ENCODE measurements at places on chromosomes 7 and 10. TPM values are rescaled to one million over a fixed set of nuclear protein-coding genes. Genes with fewer than 3 reads are reported as not detected.
A peak's percentile ranks its signal among the peaks of the same experiment; 100 is the strongest.

INHBA gene
- 2.2 TPM for total RNA-seq

PRKG1 gene
- 17.9 TPM for total RNA-seq

CFAP58 gene
- 0.49 TPM for total RNA-seq

PNLIP gene
- total RNA-seq: not detected

ADARB2 gene
- total RNA-seq: 3.4 TPM

IGFBP3 gene
- total RNA-seq: 197 TPM

DNA sequence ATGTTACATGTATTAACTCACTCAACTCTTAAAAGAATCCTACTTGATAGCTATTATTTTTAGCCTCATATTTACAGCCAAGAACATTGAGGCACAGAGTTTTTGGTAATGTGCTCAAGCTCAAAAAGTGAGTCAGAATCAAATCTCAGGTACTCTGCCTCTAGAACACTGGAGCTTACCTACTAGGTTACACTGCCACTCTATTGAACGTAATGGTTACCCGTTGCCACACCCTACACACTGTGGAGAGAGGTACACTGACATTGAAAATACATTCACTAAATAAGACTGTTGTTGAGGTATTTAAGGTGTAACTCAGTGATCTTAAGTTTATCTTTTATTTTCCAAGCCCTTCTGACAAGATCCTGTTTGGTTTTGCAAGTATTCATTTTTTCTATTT is 17.9 kb downstream of the SLC26A3 start:
- H3K27ac ChIP-seq: peak overlapping the region; percentile 43
- H3K4me3 ChIP-seq: no peak overlapping the region
- no peaks in the 10 kb centered on the region for H3K4me1 ChIP-seq
- H3K36me3 ChIP-seq: no peaks in the 10 kb centered on the region

- H3K36me3 ChIP-seq: no peaks in the 10 kb centered on the region
- H3K27me3 ChIP-seq: no peaks in the 10 kb centered on the region
- no peak overlapping the region for H3K27ac ChIP-seq
- H3K4me3 ChIP-seq: no peak overlapping the region
Measured at GRCh38 chr10:9547936-9548904, 1469.5 kb upstream of the CELF2 start.

DNA sequence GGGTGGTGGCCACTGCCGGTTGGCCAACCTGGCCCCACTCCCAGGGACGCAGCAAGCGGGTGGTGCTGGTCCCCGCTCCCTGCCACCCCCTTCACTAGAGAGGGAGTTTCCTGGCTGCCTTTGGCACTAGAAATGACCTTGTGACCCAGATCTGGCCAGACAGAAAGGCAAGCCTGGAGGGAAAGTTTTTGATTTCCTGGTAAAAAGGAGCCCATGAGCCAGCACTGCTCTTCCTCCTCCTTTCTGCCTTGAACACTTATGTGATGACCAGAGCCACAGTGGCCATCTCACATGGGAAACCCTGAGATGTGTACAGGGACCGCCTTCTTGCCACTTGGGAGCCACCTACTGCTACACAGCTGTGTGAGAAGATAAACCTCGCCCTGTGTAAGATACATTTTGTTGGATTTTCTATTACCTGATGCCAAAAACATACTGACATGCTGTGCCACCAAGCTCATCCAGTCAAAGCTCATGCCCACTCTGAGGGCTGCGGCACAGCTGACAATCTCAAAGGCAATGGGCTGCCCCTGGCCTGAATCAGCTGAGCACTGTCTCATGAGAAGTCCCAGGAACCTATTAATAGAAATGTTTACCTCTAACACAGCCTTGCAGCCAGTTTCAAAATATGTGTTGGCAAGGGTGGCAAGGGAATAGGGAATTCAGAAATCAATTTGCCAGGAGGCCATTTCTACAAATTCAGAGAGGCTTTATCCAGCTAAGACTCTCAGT is 94.0 kb downstream of the CYTH3 start:
- H3K27ac ChIP-seq: no peak overlapping the region
- no peak overlapping the region for H3K4me3 ChIP-seq
- H3K4me1 ChIP-seq: peaks cover 8% of the 10 kb centered on the region
- H3K27me3 ChIP-seq: no peaks in the 10 kb centered on the region
- peaks cover 13% of the 10 kb centered on the region for H3K36me3 ChIP-seq

- H3K4me3 ChIP-seq: no peak overlapping the region
- H3K27ac ChIP-seq: no peak overlapping the region
- no peaks in the 10 kb centered on the region for H3K27me3 ChIP-seq
Measured at GRCh38 chr10:123562387-123562786, 103.8 kb upstream of the GPR26 start.

DNA sequence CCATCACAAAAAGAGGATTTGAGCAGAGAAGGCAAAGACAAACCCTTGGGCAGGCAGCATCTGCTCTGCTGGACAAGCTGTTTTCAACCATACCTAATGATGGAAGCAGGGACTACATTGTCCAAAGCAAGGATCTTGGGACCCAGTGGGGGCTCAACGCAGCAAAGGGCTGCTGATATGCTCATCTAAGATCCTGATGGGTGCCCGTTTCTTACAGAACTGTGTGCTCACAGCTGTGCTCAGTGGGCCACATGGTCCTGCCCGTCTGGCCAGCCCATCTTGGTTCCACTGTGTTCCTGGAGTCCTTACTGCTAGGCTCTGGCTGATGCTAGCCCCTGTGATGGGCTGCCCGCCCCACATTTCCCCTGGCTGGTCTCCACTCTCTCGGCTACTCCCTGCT is 36.1 kb downstream of the GPRIN2 start:
- H3K4me1 ChIP-seq: peaks cover 24% of the 10 kb centered on the region
- no peak overlapping the region for H3K4me3 ChIP-seq
- H3K27me3 ChIP-seq: no peaks in the 10 kb centered on the region
- no peak overlapping the region for H3K27ac ChIP-seq

DNA sequence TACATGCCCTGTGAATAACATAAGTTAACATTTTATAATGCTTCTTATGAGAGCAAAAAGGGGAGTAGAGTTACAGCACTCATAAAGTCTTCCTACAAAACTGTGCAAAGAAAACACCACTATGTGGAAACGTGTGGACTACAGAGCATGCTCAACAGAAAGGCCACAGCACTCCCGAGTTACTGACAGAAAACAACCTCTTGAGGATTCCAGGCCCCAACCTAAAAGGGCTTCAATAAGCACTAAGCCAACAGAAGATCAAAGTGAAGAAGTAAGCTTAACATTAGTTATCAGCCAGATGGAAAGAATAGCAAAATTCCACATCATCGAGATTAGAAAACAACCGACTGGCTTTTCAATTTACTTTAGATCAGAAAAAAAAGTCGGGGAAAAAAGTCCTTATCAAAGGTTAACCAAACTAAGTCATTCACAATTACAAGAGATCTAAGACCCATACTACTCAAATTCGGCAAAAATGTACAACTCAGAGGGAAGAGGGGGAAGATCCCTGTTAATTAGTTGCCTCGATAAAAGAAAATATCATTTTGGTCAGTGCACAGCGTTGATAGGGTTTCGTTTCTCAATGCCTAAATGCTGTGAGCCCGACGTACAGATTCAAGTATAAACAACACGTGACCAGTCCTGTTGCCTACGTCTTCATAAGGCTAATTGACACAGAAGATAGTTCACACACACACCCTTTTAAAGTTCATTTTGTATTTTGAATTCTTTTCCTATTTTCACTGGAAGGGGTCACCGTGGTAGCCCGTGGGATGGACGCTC is 1.4 kb downstream of the KBTBD2 start:
- DNase-seq: no peak
- no peaks in the 10 kb centered on the region for H3K27me3 ChIP-seq
- peak overlapping the region; percentile 99 for H3K27ac ChIP-seq
- H3K4me1 ChIP-seq: peaks cover 54% of the 10 kb centered on the region
- H3K4me3 ChIP-seq: peak overlapping the region; percentile 88

- H3K27me3 ChIP-seq: no peaks in the 10 kb centered on the region
- no peak overlapping the region for H3K4me3 ChIP-seq
- DNase-seq: no peak
- H3K27ac ChIP-seq: no peak overlapping the region
- no peaks in the 10 kb centered on the region for H3K36me3 ChIP-seq
- H3K4me1 ChIP-seq: no peaks in the 10 kb centered on the region
Measured at GRCh38 chr7:69218576-69218975, 379.7 kb upstream of the AUTS2 start.

DNA sequence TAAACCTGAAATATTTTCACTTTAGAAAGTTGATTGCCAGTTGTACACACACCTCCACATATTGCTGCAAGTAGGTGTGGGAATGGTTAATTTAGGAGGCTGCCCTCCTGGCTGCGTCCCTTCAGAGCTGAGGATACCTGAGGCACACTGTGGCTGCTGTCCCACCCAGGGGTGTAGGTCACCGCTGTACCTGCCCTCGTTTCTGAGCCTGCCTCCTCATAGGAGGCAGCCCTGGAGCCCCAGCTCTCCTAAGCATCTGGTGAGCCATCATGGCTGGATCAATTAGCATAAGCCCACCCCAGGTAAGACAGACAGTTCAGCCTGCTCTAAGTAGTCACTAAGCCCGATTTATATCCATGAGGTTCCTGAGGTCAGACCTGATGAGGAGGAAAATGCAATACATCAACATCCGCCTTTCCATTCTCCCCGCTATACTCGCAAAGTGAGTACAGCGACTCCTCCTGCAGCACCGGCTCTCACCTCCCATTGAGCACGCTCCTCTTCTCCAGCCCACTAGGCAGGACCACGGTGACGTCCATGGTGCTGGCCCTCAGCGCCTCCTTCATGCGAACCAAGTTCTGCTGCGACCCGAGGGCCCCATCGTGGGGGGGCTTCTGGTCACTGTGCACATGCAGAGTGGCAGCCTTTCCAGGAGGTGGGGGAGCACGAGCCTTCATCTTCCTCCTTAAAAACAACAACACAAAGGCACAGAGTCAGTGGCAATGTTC is 97.2 kb downstream of the COBL start:
- no peaks in the 10 kb centered on the region for H3K4me1 ChIP-seq
- H3K27me3 ChIP-seq: no peaks in the 10 kb centered on the region
- H3K36me3 ChIP-seq: no peaks in the 10 kb centered on the region
- no peak overlapping the region for H3K4me3 ChIP-seq
- H3K27ac ChIP-seq: no peak overlapping the region
- peak; percentile 77 for DNase-seq
